ENCODE measurements at places on chromosomes 4 and X.
A peak's percentile ranks its signal among the peaks of the same experiment; 100 is the strongest.

GRCh38 chr4:182343453-182343852 is 100.3 kb downstream of the TENM3 start:
- H3K4me3 ChIP-seq = no peak overlapping the region
- H3K27me3 ChIP-seq = no peaks in the 10 kb centered on the region
- no peak for DNase-seq
- no peaks in the 10 kb centered on the region for H3K4me1 ChIP-seq
- no peak overlapping the region for H3K27ac ChIP-seq

- H3K4me1 ChIP-seq = peaks cover 3% of the 10 kb centered on the region
- no peak for DNase-seq
- no peak overlapping the region for H3K27ac ChIP-seq
- H3K4me3 ChIP-seq = peak overlapping the region; percentile 7
- no peaks in the 10 kb centered on the region for H3K36me3 ChIP-seq
Measured at GRCh38 chr4:133188433-133189146, 39.5 kb downstream of the PCDH10 start.

- peak overlapping the region; percentile 71 for H3K4me3 ChIP-seq
- no peaks in the 10 kb centered on the region for H3K4me1 ChIP-seq
- H3K27me3 ChIP-seq = no peaks in the 10 kb centered on the region
Measured at GRCh38 chrX:101080326-101081124, 1.8 kb downstream of the TMEM35A start.

GRCh38 chr4:13750594-13750993 is 123.1 kb upstream of the BOD1L1 start:
- H3K36me3 ChIP-seq = no peaks in the 10 kb centered on the region
- H3K27me3 ChIP-seq = no peaks in the 10 kb centered on the region
- no peaks in the 10 kb centered on the region for H3K4me1 ChIP-seq
- no peak overlapping the region for H3K27ac ChIP-seq
- DNase-seq = no peak
- H3K4me3 ChIP-seq = no peak overlapping the region

GRCh38 chr4:95106408-95106928 is 348.7 kb downstream of the BMPR1B start:
- DNase-seq = no peak
- no peaks in the 10 kb centered on the region for H3K27me3 ChIP-seq
- peaks cover 13% of the 10 kb centered on the region for H3K4me1 ChIP-seq
- no peak overlapping the region for H3K27ac ChIP-seq
- H3K4me3 ChIP-seq = no peak overlapping the region

DNA sequence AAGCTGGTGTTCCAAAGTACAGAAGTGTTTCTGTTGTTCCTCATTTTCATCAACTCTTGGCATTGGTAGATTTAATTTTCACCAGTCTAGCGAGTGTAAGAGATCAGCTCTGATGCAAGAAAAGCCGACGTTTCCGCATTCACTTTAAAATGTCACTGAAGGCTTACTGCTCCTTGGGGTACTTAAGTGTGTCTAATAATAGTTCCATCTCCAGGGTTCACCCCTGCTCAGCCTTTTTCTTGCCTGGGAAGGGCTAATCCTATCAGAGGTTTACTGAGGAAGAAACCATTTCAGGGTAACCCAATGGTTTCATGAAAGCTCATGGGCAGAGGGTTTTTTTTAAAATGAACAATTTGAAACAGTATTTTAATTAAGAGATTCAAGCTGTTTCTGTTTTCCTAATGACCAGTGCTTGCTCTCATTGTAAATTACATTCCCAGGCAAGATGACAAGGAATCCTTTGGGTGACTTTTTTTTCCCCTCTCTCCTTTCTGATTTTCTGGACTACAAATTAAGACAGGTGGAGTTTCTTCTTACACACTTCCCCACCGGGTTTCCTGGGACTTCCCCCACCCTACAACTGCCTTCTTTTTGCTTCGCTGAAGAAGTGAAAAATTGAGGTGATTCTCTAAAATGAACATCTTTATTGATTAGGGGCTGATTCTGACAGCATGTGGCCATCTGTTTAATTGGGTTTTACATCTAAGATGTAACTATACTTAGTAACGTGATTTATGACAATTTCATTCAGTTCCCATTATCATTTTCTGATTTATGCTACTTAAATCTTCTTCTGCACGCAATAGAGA is 78.7 kb upstream of the CBLL2 start:
- no peak overlapping the region for H3K4me3 ChIP-seq
- no peaks in the 10 kb centered on the region for H3K27me3 ChIP-seq
- no peaks in the 10 kb centered on the region for H3K4me1 ChIP-seq
- H3K27ac ChIP-seq = no peak overlapping the region

- no peaks in the 10 kb centered on the region for H3K4me1 ChIP-seq
- no peak for DNase-seq
- H3K27me3 ChIP-seq = no peaks in the 10 kb centered on the region
- H3K36me3 ChIP-seq = no peaks in the 10 kb centered on the region
Measured at GRCh38 chr4:11196927-11197522, 231.7 kb downstream of the HS3ST1 start.

- peak overlapping the region; percentile 28 for H3K27ac ChIP-seq
- DNase-seq = no peak
- H3K36me3 ChIP-seq = no peaks in the 10 kb centered on the region
- H3K4me3 ChIP-seq = no peak overlapping the region
- peaks cover 6% of the 10 kb centered on the region for H3K4me1 ChIP-seq
- no peaks in the 10 kb centered on the region for H3K27me3 ChIP-seq
Measured at GRCh38 chr4:99573735-99574368, 772 bp upstream of the MTTP start.

- peaks cover 52% of the 10 kb centered on the region for H3K4me1 ChIP-seq
- no peak for DNase-seq
- H3K4me3 ChIP-seq = peak overlapping the region; percentile 26
- no peaks in the 10 kb centered on the region for H3K36me3 ChIP-seq
Measured at GRCh38 chr4:118968005-118968404, 79.4 kb downstream of the SYNPO2 start.

- no peaks in the 10 kb centered on the region for H3K4me1 ChIP-seq
- no peak within 1 kb of the TSS for H3K27ac ChIP-seq
- no peak within 1 kb of the TSS for H3K4me3 ChIP-seq
- DNase-seq = no peak
Measured at GRCh38 chrX:155997436-155997835, at the start of gene IL9R. TSS of gene IL9R (plus strand) at chrX:155997696. CDS start at chrX:155997760, 64 bp downstream.

GRCh38 chr4:61921920-61922319 is 721.8 kb downstream of the ADGRL3 start:
- H3K36me3 ChIP-seq = no peaks in the 10 kb centered on the region
- peaks cover 11% of the 10 kb centered on the region for H3K4me1 ChIP-seq
- no peak for DNase-seq
- no peak overlapping the region for H3K4me3 ChIP-seq
- no peak overlapping the region for H3K27ac ChIP-seq

DNA sequence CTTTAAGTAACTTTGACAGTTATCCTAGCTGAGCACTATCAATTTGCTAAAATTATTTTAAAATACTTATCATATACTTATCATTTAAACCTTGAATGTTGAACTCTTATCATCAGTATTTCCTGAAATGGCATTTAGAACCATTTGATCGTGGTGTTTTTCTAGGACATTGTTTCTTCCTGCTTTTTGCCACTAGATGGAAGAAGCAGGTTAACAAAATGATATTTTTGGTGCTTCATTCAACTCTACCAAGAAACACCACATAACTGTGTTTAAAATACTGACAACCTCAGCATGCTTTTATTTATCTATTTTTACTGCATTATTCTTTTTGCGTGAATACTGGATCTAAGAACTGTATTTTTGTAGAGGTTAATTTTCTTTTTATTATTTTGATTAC is 44.6 kb downstream of the C4orf33 start:
- H3K4me1 ChIP-seq = no peaks in the 10 kb centered on the region
- DNase-seq = no peak
- H3K4me3 ChIP-seq = no peak overlapping the region

DNA sequence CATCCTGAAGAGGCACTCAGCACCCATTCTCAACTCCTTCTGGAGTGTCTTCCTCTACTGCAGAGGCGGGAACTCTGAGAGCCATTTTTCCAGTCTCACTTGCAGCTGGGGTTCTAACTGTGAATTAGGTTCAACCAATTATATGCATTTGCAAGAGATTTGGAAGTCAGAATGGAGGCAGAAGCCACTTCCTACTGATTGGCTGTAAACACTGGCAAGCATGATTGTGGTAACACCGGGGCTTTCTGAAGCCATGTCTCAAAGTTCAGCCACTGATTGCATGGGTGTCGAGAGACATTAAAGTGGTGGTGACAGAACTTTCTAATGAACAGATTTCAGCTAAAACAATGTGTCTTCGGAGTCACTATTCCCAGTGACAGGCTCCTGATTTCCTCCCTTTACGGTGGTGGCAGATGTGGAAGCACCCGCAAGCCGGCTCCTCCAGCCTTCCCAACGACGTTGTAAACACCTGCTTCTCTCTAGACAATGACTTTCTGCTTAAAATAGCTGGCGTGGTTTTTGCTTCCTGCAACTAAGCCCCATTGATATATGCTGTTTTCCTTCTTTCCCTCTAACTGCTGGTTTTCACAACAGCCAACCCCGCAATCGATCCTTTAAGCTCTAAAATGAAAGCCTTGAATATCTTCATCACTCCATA is 92.0 kb downstream of the IRF2 start:
- no peaks in the 10 kb centered on the region for H3K27me3 ChIP-seq
- H3K4me3 ChIP-seq = no peak overlapping the region
- DNase-seq = no peak
- H3K27ac ChIP-seq = no peak overlapping the region
- H3K36me3 ChIP-seq = no peaks in the 10 kb centered on the region
- peaks cover 36% of the 10 kb centered on the region for H3K4me1 ChIP-seq

Measured in thoracic aorta (tissue), 2 donors.